Caki2 (cell line): ENCODE measurements at places on chromosomes 5 and 9.

DNA sequence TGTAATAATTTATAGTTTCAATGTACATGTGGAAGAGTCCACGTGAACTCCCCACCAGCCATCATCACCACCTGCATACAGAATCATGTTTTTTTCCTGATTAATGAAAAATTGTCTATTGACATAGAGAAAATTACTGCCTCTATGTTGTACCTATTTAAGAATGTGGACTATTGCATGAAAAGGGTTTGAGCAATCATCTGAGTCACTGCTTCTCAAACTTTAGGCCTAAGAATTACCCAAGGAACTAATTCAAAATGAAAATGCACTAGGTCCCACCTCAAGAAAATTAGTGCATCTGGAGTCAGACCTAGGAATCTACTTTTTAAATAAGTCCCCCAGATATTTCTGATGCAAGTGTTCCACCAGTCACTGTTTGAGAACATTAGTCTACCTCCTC, 709.3 kb downstream of the MAT2B start:
- no peak for DNase-seq

- no peak for DNase-seq
Observed at GRCh38 chr5:10854506-10855277, 93.7 kb upstream of the DAP start.

GRCh38 chr5:174453690-174454089, 270.7 kb upstream of the MSX2 start:
- DNase-seq, result no peak

DNA sequence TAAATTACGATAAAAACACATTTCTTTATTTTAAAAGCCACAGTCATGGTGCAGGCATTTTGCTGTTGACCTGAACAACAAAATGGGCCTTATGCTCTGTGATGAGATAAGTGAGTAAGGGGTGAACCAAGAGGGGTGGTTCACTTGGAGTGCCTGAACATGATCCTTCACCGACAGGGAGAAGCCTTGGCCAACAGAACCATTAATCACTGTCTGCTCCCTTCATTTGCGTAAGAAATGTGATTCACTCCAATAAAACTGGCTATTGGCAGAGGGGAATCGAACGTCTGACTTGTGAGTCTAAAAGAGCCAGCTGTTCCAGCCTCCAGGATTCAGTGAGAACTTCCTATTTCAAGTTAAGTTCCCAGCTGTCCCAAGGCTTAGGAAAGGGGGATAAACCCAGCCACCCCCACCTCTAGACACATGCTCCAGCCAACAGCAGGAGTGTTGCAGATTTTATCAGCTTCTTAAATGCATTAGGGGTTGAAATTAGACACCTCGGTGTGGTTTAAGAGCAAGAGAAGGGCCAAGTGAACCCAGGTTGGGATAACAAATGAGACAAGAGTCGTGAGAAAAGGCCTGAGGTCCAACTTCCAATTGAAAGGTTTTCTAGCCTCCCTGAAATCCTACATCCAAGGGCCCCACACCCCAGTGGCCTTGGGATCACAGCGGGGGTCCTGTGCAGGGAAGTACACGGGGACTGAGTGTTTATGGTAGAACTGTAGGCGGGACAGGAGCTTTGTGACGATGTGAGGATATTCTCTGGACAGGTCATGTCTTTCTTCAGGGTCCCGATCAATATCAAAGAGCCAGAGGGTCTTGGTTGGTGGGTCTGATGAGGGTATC, 131.4 kb upstream of the LHFPL2 start:
- DNase-seq, result peak; percentile 6
